ENCODE measurements at places on chromosomes 6 and 20.

GRCh38 chr6:52538252-52538900 is 38.5 kb downstream of the TRAM2 start:
- DNase-seq: no peak

- no peak for DNase-seq
Measured at GRCh38 chr20:23920408-23921325, 41.1 kb upstream of the CST5 start.

GRCh38 chr6:87745966-87746721 is 44.1 kb upstream of the AKIRIN2 start:
- no peak for DNase-seq

- peak; percentile 74 for DNase-seq
Measured at GRCh38 chr6:11653028-11653583, 115.6 kb downstream of the TMEM170B start.

DNA sequence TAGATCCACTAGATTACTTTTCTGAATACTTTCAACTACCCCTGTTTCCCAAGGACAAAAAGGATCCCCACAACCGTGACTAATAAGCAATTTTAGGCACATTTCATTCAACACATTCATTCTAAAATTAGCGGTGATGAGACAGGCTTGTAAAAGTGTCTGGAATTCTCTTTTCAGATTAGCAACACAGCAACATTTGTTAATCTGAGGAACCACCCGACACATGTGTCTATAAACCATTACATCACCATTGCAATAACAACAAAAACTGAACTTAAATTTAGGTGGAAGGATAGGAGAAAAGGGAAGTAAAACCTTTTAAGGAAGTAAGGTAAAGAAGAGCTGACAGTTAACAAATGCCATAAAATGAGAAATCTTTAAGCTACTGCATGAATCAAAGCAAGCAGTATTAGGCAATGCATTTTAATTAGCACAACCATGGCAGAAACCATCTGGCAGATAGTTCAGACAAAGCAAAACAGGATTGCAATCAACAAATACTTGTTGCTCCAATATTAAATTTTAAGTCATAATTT is 49.1 kb downstream of the MAP3K7 start:
- DNase-seq: no peak

DNA sequence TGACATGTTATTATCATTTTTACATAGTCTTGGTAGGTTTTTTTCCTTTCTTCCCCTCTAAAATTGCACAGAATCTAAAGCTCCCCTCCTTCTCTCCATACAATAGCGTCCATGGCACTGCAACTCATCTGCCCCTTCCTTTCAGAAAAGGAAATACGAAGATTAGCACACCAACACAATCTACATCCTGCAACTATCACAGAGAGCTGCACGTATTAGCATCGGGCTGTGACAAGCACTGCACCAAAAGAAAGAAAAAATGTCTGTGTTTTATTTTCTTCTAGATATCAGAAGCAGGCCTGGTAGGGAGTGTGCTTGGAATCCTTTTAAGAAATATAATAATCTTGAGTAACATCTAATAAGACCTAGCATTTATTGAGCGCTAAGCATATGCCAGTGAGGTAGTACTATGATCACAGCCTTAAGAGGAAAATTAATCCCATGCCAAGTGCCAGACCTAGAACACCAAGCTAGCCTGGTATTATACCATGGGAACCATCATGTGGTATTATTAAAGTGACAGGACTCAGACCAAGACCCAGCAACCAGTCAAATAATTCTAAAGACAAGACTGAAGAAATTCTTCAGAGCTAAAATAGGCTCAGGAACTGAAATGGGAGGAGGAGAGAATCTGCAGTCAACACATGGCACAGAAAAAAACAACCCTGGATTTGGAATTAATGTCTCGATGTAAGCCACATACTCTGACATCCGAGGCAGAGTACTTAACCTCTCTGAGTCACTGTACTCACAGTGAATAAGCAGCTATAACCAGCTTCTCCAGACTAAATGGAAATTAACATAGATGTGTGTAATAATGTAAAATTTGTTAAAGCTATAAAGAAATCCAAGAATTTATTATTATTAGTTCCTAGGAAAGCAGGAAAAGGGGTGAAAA is 124.3 kb downstream of the IPCEF1 start:
- DNase-seq: no peak

- no peak for DNase-seq
Measured at GRCh38 chr6:79269877-79270276, 35.4 kb upstream of the HMGN3 start.

- peak; percentile 12 for DNase-seq
Measured at GRCh38 chr6:106448000-106448426, 87.5 kb downstream of the CRYBG1 start.

DNA sequence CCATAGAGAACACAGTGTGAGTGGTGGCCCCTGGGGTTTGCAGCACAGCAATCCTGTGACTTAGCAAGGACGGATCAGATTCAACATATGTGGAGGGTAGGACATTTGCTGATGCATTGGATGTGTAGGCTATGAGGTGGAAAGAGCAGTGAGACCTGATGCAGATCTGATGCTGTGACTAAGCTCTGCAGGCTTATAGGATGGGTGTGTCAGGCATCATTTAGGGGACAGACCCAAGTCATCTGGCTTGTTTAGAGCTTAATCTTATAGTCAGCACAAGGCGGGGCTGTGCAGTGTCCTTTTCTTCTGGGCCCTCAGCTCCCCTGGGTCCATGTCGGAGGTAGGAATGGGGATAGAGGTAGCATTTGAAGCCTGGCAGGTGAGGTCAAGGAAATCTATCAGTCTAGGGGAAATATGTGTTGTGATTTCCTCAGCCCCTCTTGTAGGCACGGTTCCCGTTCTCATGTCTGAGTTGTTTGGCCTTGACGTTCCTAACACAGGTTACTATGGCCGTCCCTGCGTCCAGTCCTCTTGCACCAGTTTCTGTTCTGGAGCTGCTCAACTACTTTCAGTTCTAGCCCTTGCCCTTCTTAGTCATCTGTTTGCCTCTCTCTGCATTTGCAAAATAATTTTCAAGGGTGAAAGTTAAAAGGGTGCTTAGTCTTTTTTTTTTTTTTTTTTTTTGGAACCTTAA is 15.6 kb upstream of the MAPRE1 start:
- DNase-seq: no peak

- no peak for DNase-seq
Measured at GRCh38 chr6:56999049-56999448, 44.1 kb downstream of the BEND6 start.

DNA sequence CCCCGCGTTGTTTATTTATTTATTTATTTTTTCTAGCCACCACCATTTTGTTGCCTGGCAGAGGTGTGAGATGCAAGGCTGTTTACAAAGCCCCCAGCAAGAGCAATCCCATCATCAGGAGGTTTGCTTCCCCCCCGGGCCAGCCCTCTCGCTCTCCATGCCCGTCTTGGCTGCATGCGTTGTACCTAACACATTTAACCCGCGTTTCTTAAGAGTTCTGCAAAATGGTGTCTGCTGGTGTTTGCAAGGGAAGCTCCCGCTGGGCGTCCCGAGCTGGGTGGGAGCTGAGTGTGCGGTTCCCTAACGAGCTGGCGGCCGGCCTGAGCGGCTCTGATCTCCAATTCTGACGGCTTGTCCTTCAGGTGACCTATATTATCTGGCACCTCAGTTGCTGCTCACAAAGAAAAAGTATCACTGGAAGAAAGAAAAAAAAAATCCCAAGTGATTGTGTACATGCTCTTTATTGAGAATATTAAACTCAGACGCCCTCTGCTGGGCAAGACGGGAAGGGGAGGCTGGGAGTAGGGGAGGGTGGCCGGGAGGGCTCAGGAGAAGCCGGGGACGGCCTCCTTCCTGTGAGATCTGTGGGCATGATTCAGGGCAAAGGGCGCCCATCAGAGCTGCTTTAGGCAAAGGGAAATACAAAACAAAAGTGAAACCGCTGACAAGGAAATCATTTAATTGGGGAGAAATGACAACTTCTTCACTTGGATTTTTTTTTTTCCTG is 154.8 kb downstream of the BCAS1 start:
- peak; percentile 89 for DNase-seq

- DNase-seq: peak; percentile 74
Measured at GRCh38 chr20:45987108-45987780, 15.2 kb upstream of the ZNF335 start.

DNA sequence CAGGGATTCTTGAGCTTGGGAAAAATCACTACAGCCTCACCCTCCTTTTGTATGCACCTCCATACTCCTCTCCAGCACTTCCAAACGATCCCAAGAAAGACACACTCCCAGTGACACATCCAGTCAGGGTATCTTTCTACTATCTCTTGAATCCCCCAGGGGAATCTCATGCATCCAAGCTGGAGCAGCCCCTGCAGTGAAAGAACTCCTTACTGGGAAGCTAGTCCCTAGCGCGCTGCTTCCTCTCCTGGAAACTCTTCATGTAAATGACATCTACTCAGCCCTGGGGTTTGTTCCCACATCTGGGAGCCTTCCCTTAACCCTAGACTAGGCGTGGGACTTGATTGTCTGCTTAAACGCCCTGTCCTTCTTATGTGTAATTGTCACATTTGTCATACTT is 329.1 kb upstream of the QKI start:
- no peak for DNase-seq

- DNase-seq: no peak
Measured at GRCh38 chr6:9984607-9985006, 430.3 kb downstream of the TFAP2A start.

DNA sequence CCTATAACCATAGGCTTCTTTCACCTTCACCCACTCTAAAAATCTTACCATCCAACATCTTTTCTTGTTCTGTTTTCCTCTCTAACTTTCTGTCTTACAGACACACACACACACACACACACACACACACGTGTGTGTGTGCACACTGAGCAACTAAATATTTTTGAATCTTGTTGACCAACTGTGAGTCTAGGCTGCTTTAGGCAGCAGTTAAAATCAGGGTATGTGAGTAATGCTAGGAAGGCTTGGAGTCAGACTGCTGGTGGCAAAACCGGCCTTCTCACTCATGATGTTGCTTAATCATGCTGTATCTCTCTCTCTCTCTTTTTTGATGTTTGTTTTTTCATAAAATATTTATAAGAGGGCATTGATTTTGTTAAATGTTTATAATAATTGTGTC is 103.1 kb upstream of the TBX18 start:
- DNase-seq: no peak

DNA sequence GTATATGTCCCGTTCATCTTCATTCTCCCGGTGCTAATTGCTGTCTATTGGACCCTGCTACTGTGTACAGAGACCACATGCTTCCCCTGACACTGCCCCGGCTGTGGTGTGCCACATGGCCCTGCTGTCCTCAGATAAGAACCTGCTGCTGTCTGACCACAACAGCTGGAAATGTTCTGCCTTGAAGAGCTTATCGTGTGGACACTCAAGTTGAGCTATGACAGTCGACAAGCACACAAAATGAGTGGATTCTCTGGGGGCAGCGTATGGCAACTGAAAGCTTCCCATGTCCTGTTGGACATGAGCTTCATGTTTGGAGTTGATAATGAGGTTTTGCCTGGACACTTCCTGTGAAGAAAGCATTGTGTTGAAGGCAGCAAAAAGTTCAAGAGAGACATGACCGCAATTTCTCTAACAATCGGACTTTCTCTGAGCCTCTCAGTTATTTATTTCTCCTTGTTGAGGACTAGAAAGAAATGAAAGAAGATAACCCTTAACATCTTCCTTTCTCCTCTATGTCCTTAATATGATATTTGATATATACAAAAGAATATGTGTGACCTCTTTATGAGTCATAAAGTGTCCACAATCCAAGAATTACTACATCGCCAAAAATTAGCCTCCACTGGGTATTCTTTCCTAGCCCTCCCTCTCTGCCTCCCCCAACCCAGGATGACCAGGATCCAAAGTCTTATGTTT is 187.1 kb upstream of the TCF21 start:
- DNase-seq: no peak

DNA sequence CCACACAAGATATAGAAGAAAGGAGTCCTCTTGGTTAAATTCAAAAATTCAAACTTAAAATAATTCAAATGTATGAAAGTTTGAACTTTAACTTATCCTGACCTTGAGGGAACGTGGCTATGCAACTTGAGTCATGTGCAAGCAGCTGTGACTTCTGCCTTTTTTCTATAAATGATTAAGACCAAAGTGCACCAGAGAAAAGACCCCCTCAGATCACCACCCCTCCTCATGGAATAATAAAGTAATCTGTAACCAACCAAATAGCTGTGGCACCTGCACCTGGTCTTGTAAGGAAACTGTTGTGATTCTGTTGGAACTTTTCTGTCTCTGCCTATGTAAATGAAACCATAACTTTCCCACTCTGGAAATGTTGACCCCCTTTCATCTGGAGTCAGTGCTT is 141.1 kb upstream of the GGTLC1 start:
- DNase-seq: no peak

DNA sequence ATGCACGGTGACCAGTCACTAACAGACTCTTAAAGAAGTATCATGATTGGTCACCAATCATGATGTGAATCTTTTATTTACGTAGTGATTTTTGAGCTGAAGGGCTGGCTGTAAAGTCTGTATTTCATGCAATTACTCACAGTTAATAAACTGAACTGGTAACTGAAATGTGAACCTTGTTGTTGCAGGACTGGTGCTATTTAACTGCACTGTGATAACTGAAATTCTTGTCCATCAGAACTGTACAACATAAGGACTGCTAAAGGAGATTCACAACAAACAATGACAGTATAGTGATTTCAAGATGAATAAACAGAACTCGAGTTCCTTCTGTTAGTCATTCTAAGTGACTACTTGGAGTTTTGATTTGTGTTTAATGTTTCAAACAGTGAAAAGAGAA is 316.6 kb downstream of the TPBG start:
- DNase-seq: no peak

DNA sequence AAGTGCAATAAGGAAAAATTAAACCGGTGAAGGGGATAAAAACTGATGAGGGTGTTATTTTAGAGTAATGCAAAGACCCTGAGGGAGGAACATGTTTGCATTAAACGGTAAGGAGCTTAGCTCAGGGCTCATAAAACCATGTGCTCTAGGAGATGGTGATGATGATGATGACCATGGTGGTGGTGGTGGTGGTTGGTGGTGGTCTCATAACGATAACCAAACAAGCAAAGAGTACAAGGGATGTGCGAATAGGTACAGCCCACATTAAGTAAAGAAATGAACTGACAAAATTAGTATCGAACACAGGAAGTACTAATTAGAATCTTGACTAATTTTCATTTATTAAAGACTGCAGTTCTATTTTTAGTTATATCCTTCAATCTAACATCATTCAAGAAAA is 139.1 kb downstream of the ATXN1 start:
- DNase-seq: no peak

DNA sequence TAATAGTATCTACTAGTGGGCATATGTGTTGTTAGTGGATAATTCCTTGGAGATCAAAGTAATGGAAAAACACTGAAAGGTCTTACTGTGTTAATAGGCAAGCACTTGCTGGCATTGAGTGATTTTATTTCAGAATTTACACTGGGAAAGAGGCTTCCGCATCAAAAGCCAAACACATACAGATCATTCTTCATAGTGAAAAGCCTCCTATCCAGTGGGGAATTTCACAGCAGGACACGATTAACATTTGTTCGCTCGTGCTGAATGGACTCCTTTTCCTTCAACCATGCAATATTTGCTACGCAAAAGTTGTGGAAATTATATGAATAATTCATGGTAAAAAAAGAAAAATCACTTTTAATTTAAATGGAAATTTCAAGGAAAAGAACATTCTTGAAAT is 26.4 kb downstream of the GABRR1 start:
- DNase-seq: no peak

- no peak for DNase-seq
Measured at GRCh38 chr6:151073146-151073545, 166.6 kb upstream of the AKAP12 start.

GRCh38 chr6:127776320-127776719 is 124.5 kb downstream of the THEMIS start:
- no peak for DNase-seq

- no peak for DNase-seq
Measured at GRCh38 chr6:159359581-159360297, 190.5 kb downstream of the FNDC1 start.

- DNase-seq: no peak
Measured at GRCh38 chr6:77440206-77440976, 22.9 kb downstream of the HTR1B start.

Data from naive thymus-derived CD8-positive, alpha-beta T cell (primary cell).